Activated T-helper 9 cell treated with anti-CD3 and anti-CD28 coated beads, Interleukin-2, amount 50 U/mL, for 16 hours (primary cell): ENCODE measurements at places on chromosomes 3 and 15.

DNA sequence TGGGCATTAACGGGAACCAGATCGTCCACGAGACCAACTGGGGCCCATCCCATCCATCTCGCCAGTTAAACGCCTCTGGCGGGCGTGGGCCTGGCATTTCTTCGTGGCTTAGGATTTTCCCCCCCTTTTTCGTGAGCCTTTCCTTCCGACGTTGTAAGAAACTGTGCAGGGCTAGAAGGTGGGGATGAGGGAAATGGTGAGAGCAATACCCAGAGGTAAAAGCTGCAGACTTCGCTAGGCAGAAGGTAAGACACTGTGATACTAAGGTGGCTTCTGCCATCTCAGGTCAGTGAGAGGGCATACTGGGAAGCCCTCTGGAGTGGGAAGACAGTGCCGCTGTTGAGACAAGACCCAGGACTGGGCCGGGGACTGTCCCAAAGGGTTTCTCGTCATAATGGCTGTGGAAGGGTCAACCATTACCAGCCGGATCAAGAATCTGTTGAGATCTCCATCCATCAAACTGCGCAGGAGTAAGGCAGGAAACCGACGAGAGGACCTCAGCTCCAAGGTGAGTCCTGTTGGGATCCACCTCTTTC lies 666 bp downstream of the MAPKBP1 start:
- DNase-seq, result no peak

DNA sequence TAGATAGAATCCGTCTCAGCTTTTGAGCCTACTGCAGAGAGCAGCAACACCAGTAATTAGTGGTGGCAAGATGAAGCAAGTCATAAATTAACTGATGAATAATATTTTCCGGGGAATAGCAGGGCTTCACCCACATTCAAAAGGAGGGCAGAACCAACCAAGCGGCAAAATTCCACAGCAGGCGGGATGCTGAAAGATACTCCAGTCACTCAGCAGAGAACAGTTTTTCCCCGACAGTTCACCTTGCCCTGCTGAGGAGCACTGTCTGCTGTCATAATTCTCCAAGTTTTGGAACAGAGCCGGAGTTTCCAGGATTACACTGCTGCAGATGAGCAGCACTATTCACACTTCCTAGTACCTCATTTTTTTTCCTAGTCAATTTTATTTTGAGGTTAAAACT lies 274.7 kb downstream of the CD47 start:
- no peak for DNase-seq

- no peak for DNase-seq
Measured at GRCh38 chr3:194474675-194475074, 12.1 kb downstream of the ATP13A3 start.

GRCh38 chr15:70166506-70167087 lies 68.9 kb upstream of the TLE3 start:
- no peak for DNase-seq

GRCh38 chr3:155782390-155782953 lies 23.6 kb downstream of the C3orf33 start:
- DNase-seq, result no peak
